ENCODE measurements at places on chromosomes 7 and 10.

DNA sequence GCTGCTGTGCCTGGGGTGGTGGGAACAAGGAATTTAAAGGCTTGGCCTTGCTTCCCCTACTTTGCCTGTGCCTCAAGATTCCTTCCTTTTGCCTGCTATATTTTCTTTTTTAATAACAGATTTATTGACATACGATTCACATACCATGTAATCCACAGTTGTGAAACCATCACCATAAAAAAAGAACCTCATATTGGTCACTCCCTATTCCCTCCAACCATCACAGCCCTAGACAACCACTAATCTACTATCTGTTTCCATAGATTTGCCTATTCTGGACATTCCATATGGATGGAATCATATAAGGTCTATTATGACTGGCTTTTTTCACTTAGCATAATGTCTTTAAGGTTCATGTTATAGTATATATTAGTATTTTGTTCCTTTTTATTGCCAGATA lies 59.3 kb upstream of the TRIM8 start:
- DNase-seq = no peak

- DNase-seq = no peak
Measured at GRCh38 chr10:81135851-81136250, 598.1 kb downstream of the SH2D4B start.

DNA sequence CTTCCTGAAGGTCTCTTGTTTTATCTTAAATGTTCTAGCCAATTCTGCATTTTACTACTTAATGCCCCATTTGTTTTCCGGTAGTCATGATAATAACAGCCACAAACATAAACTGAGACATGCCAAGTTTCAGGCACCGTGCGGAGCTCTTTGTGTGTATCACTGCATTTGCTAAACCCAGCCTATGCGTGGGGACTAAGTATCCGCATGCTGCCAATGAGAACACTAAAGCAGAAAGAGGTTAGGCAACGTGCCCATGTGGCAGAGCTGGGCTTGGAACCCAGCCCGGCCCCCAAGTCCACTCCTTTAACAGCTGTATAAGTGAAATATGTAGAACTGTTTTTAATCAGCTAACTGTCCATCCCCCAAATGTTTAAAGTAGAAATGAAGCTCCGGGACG lies 54.1 kb downstream of the SLIT1 start:
- DNase-seq = no peak

- DNase-seq = peak; percentile 35
Measured at GRCh38 chr10:103069453-103070331, 123.4 kb downstream of the NT5C2 start.

- DNase-seq = no peak
Measured at GRCh38 chr7:54252256-54253035, 289.7 kb upstream of the VSTM2A start.

DNA sequence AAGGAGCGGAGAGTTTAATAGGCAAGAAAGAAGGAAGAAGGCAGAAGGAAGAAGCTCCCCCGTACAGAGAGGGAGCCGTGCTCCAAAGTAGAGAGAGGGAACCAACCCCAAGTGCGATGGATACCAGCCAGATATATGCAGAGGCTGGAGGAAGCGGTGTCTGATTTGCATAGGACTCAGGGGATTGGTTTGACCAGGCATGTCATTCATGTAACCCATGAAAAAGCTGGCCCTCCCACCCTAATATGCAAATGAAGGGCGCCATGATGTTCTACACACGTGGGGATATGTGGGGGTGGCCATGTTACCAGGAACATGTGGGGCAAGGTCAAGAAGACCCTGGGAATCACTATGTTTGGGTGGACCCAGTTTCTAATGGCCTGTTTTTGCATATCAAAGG lies 40.6 kb upstream of the FAM3C start:
- DNase-seq = no peak

DNA sequence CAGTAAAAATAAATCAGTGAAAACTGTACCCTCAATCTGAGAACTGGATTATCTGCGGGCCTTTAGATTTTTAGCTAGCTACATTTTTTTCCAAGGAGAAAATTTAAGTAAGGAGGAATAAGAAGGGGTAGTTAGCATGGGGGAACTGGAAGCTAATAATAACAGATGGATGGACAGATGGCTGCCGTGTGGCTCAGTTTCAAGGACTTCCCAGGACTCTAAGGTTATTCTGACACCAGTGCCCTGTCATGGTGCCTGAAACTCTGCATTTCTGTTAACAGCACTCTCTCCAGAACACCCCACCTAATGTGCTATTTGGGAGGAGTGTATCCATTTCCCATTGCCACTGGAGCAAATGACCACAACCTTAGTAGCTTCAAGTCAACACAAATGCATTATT lies 75.7 kb upstream of the PDE1C start:
- no peak for DNase-seq

GRCh38 chr7:103143868-103144267 lies 5.0 kb downstream of the NAPEPLD start:
- no peak for DNase-seq

DNA sequence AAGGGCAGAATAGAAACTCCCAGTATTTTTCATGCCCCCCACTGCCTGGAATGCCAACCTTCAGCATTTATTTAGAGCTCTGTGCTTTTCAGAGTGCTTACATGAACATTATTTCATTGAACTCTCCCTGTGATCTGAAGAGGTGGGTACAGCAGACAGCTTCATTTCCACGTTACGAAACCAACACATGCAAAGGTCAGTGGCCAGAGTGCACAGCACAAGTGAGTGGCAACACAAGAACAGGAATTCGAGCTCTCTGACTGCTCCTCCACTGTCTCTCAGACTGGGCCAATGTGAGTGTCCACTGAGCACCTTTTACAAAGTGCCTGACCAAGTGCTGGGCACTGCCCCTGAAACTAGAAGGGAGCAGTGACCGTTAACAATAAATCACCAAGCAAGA lies 162.9 kb downstream of the GLI3 start:
- DNase-seq = no peak

DNA sequence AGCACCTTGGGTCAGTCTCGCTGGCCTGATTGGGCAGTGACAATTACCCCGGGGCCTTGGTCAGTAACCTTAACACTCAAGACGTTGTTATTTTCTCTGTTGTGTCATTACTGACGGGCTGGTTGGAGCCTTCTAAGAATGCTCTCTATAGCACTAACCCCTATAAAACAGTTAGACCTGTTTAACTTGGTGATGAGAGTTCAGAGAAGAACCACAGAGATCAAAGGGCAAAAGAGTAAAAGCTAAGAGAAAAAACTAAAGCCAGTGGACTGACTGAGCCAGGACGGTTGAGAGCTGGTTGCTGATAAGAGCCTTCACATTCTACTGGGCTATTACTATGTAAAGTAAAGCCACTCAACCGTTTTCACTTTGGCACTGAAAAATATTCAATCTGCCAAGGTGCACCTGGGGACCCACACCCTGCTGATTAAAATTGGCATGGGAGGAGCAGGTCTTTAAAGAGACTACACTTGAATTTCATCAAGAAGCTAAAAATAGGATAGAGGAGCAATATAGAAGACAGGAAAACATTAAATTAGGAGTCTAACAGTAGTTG lies 13.6 kb upstream of the ITGB1 start:
- DNase-seq = no peak

DNA sequence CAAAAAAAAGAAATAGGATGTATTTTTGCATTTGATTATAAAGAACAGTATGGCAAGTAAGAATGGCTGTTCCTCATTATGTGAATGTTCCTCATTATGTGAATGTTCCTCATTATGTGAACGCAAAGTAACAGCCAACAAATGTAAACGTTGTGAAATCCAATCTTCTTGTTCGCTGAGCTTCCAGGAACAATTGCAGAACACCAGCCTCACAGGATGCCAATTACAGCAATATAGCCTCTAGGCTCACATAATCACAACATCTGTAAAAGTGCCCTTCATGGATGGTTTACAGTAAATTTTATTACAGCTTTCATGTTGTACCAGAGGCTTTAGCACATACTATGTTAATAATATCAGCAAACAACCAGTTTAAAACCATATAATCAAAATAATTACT lies 71.6 kb downstream of the THSD7A start:
- no peak for DNase-seq

- no peak for DNase-seq
Measured at GRCh38 chr10:11080564-11080984, 62.9 kb downstream of the CELF2 start.

- no peak for DNase-seq
Measured at GRCh38 chr10:78304091-78305045, 270.7 kb downstream of the RPS24 start.

- DNase-seq = no peak
Measured at GRCh38 chr7:142894112-142894984, 8.8 kb upstream of the TRPV6 start.

GRCh38 chr10:66717231-66717981 lies 208.4 kb upstream of the LRRTM3 start:
- no peak for DNase-seq

GRCh38 chr10:17768496-17768895 lies 16.5 kb downstream of the TMEM236 start:
- no peak for DNase-seq

- no peak for DNase-seq
Measured at GRCh38 chr7:64869121-64869725, 33.9 kb upstream of the ZNF273 start.

- no peak for DNase-seq
Measured at GRCh38 chr10:72058989-72059842, 29.1 kb downstream of the SPOCK2 start.

DNA sequence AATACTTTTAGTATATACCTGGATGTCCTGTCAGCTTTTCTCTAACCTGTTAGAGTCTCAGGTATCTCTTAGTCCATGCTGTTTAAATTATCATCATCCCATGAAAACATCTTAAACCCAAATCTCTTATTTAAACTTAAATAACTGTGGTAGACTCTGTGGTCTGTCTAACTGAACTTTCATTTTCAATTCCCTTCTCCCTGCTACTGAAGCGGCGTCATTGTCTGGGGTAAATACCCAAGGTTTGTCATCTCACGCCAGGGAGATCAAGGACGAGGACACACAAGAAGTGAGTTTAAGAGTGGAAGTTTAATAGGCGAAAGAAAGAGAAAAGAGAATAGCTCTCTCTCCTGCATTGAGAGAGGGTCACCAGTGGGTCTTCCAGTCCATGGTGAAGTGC lies 804.4 kb upstream of the CELF2 start:
- DNase-seq = no peak

DNA sequence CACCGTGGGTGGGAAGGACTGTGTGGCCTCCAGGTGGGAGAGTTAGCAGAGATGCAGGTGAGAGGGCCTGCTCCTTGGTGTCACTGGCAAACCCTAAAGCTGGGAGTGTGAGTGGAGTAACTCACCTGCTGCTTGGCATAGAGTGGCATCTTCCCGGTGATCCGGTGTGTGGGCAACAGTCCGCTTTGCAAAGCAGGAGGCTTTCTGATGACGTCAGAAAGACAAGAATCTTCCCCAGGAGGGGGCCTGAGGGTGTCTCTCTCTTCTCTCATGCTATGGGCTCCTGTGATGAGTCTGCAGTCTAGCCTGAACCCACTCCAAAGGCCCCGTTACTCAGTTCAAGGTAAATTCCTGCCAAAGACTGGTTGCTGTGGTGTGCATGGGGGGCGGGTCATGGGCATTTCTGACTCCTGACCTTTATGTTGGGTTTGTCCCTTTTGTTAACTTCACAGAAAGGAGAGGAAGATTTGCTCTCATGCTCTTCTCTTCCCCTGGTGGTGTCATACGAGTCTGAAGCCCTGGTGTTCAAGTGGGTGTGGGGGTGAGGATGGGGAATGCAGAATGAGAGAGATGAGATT lies 187.9 kb downstream of the GATA3 start:
- peak; percentile 13 for DNase-seq

DNA sequence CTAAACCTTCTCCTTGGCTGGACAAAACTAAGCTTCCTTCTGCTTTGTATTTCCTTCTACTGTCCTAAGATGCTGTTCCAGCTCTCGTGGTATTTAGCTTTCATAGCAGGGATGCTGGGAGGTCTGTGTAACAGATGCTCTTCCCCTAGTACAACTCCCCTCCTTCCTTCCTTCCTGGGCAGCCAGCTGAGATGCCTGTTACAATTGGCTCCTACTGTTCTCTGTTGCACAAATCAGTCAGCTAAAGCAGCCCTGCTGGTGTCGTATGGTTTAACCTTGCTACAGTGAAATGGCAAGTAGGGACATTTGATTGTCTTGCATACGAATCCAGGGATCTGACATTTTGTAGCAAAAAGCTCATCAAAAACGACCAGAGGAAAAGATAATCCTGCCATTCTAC lies 143.8 kb downstream of the ARHGAP21 start:
- DNase-seq = no peak

- no peak for DNase-seq
Measured at GRCh38 chr10:4894335-4894734, 68.3 kb downstream of the AKR1E2 start.

GRCh38 chr10:7045891-7046599 lies 364.8 kb downstream of the SFMBT2 start:
- DNase-seq = peak; percentile 49

- DNase-seq = no peak
Measured at GRCh38 chr7:83150310-83150709, 12.4 kb downstream of the PCLO start.

DNA sequence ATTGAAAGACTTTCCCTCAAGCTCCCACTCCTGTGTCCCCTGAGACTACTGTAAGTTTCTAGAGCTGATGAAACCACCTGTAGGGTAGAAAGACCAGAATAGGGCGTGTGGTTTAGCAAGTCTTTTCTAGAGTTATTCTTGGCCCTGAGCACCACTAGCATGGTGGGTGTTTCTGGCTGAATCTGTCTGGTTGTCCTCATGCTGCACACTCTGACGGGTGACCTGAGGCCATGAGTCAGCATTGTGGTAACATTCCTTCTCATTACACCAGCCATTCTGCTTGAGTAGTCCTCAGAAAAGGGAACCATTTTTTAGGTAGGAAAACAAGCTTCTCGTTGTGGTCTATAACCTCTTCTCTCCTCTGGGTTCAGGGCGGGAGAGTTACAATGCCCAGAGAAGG lies 250.3 kb downstream of the SNX13 start:
- DNase-seq = peak; percentile 8

- DNase-seq = no peak
Measured at GRCh38 chr7:42161719-42162118, 75.3 kb downstream of the GLI3 start.

GRCh38 chr7:13062631-13063030 lies 375.2 kb downstream of the ARL4A start:
- DNase-seq = no peak

DNA sequence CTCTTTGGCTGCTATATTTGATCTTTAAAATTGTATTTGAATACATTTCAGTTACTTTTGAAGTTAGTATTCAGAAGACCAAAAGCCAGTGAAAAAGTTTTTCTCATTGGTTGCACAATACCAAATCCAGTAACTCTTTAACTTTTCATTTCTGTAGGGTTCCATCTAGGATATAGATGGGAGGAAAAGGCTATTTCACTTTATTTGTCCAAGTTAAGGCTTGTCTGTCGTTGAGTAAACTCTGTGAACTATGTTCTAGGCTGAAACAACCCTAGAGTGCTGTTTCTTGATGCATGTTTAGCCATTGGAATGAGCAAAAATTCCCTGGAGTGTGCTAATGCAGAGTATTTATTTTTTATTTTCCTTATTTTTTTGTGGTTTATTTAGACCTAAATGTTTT lies 834.7 kb upstream of the KCND2 start:
- DNase-seq = no peak

DNA sequence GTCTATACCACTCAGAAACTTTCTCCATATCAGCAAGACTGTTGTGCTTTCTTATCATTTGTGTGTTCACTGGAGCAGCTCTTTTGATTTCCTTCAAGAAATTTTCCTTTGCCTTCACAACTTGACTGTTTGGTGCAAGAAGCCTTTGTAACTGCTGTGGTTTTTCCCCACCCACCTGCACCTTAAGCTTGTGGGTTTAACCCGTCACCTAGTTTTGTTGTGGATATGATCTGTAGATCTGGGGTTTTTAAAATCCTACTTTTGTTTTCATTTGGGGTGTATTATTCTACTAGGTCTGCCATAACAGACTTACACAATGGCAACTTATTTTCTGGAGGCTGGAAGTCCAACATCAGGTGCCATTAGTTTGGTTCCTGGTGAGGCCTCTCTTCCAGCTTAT lies 30.5 kb upstream of the CHST3 start:
- DNase-seq = peak; percentile 44
